Placental pericyte (primary cell): ENCODE measurements at places on chromosomes 16 and 17. TPM values are rescaled to one million over a fixed set of nuclear protein-coding genes. Genes with fewer than 3 reads are reported as not detected.

The LCMT1 gene
- 30.5 and 35.5 TPM in 2 replicates for total RNA-seq

The ZFP3 gene
- total RNA-seq = 1.1 and 1.8 TPM in 2 replicates

The ZP2 gene
- not detected in 2 replicates for total RNA-seq

The PRR35 gene
- total RNA-seq = 0.14 TPM in 1 of 2 replicates, not detected in the other

The C17orf113 gene
- total RNA-seq = under 0.01 and 0.22 TPM in 2 replicates

The IGF2BP1 gene
- total RNA-seq = 30.6 and 49.0 TPM in 2 replicates

The HS3ST4 gene
- not detected in 2 replicates for total RNA-seq

The TBC1D3I gene
- total RNA-seq = 0.44 TPM in 1 of 2 replicates, not detected in the other

The EXOC7 gene
- total RNA-seq = 96.9 and 131 TPM in 2 replicates

The OTOP3 gene
- not detected in 2 replicates for total RNA-seq

The TEKT5 gene
- under 0.01 TPM in 1 of 2 replicates, not detected in the other for total RNA-seq

The NTN1 gene
- total RNA-seq = 0.29 and 0.44 TPM in 2 replicates

The USH1G gene
- not detected in 2 replicates for total RNA-seq

The COX4I1 gene
- total RNA-seq = 226 and 395 TPM in 2 replicates

The IL34 gene
- 1.4 and 6.1 TPM in 2 replicates for total RNA-seq

The FBXO39 gene
- total RNA-seq = 0.22 TPM in 1 of 2 replicates, not detected in the other

The ITGA2B gene
- total RNA-seq = under 0.01 and 0.66 TPM in 2 replicates
